ENCODE measurements at places on chromosomes 2 and 18.

- DNase-seq: no peak
Measured at GRCh38 chr18:61169386-61169785, 163.8 kb upstream of the CDH20 start.

GRCh38 chr2:223058952-223059716 lies 7.1 kb downstream of the KCNE4 start:
- DNase-seq: no peak

DNA sequence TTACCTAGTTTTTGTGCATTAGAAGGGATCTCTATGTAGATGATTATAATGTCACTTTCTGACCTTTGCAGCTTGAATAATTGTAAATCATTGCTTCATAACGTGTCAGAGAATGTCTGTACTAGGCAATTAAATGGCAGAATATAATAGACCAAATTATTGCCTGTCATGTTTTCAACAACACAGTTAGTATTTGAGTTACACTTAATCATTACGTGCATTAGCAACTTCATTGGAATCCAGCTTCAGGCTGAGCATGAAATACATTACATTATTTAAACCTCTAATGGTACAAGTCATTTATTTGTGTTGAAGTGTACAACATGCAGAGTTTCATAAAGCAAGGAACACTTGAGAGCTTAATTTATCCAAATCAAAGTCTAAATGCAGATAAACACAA lies 48.0 kb downstream of the ZNF407 start:
- DNase-seq: no peak

DNA sequence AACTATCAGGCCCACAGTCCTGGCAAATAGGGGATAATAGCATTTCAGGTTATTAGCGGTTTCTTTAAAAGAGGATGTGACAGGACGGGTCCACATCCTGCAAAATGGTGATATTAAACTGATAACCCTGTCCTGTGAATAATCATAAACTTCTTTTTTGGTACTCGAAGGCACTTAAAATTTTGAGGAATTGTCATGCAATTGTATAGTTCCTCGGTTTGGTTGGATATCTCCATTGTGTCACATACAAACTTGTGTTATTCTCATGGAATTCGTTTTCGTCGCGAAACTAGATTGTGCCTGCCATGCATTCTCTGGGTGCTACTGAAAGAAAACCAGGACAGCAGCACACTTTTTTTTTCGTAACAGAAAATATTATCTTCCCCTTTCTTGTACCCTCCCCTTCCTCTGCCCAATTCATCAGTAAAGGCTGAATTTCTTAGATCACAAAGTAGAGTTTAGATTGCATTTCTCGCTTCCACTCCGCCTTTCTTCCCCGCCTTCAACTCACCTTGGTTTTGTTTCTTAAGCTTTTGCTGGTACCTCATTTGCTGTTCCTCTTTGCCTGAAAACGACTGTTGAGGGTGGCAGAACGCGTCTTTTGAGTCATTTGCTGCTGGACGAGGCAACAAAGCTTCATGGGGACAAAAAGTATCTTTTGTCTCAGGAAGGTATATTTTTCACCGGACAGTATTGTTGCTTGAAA lies 1.3 kb downstream of the CERS6 start:
- no peak for DNase-seq

DNA sequence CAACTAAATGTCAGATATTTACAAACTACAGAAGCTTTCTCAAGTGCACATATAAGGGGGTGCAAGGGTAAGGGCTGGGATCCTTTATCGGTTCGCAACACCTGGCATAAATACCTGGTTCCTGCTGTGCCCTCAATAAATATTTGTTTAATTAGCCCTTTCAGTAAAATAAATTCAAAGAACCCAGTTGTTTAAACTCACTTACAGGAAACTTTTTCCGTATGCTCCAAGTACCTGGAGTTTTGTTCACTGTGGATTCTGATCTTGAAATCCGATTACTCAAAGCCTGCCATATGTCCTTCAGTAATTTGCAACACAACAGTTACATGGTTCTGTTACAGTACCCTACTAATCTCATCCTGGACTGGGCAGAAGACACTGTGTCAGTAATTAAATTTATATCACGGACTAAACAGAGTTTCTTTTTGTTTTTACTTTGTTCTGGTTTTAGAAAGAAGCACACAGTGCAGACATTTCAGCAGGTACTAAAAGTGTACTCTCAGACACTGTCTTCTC lies 36.9 kb downstream of the TBC1D8 start:
- DNase-seq: no peak

GRCh38 chr2:62102402-62102920 lies 93.5 kb upstream of the B3GNT2 start:
- DNase-seq: no peak

DNA sequence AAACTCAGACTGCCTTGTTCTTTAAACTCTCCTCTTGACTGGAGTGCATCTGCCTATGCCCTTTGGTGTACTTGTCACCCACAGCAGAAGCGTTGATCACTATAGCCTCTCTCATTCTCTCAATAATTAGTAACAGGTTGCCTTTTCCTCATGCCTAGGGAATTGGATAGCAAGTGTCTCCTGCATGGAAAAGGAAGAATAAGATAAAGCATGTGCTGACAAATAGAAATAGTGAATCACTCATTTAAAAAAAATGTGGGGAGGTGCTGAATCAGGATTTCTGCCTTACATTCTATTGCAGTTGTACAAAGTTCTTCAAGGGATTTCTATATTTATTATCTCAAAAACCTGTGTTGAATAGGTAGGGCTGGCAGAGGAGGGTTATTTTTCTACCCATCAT lies 323.0 kb downstream of the TXNL1 start:
- DNase-seq: no peak
